ENCODE measurements at places on chromosomes 2 and 18.

GRCh38 chr2:203822240-203822639 is 45.3 kb upstream of the CTLA4 start:
- no peak for DNase-seq

DNA sequence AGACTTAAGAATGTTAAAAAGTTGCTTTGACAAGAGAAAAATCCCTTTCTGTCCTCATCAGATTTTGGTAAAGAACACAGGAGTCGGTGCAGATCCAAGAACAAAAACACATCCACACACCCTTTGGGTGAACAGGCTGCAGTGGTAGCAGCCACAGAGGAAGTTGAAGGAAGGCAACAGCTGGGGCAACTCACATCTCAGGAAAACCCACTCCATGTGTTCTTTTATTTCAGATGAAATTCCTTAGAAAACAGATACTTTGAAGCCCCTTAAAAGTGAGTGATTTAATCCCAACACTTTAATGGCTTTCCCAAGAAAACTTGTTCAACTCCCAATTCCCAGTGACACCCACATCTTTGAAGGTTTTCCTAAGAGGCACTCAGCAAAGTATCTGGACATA is 271.3 kb downstream of the ICOS start:
- DNase-seq, result no peak

DNA sequence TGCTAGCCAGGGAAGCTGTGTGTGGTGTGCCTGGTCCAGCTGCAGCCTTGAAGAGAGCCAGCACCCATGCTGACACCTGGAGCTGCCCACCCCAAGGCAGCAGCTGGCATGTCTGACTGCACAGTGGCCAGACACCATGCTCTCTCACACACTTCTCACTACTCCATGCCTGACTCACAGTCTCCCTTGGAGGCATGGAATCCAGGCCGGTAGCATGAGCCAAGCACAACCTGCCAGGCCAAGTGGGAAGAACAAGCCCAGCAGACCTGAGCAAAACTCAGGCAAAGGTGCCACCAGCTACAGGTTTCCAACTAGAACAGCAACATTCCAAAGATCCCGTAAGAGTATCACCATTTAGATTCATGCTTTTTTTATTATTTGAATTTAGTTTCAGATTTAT is 625.3 kb upstream of the LRRTM4 start:
- no peak for DNase-seq

GRCh38 chr2:182870227-182870626 is 3.8 kb upstream of the FRZB start:
- DNase-seq, result no peak

- peak; percentile 23 for DNase-seq
Measured at GRCh38 chr2:144162652-144163051, 357.3 kb downstream of the ZEB2 start.
